ENCODE measurements at places on chromosomes 11 and 22.

- DNase-seq: peak; percentile 15
Observed at GRCh38 chr11:13225038-13226001, 52.3 kb upstream of the BMAL1 start.

DNA sequence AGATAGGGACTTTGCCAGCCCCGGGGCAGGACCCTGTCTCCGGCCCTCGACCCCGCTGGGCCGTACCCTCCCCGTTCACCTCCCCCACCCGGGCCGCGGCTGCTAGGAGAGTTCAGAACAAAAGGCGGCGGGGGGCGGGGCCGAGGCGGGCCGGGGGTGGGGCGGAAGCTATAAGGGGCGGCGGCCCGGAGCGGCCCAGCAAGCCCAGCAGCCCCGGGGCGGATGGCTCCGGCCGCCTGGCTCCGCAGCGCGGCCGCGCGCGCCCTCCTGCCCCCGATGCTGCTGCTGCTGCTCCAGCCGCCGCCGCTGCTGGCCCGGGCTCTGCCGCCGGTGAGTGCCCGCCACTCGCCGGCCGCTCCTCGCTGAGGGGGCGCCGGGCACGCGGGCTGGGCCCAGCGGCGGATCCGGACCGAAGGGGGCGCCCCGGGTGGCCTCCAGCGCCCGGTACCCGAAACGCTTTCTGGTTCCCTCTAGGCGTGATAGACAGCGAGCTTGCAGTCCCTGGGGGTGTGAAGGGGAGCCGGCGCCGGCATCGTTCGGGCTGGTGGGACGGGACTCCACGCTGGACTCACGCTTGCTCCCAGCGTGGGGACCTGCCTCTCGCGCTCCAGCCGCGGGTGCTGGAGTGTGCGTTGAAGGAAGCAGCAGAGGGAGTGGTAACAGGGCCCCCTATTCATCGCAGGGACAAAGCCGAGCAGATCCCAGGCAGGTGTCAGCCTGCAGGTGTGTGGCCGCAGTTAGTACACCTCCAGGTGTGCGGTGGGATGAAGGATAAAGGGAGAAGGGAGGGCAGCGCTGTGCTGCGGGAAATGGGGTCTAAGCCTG lies at the start of gene MMP11:
Gene MMP11, plus strand, starts transcription at position 201 of the 825 bp plus-strand sequence. Its CDS starts 22 bp downstream, at position 223.
- peak; percentile 71 for DNase-seq

GRCh38 chr22:27672721-27673418 lies 128.7 kb downstream of the MN1 start:
- no peak for DNase-seq

GRCh38 chr22:42904050-42904449 lies 47.0 kb upstream of the ARFGAP3 start:
- no peak for DNase-seq

GRCh38 chr11:31805037-31805628 lies 6.0 kb downstream of the PAX6 start:
- no peak for DNase-seq

DNA sequence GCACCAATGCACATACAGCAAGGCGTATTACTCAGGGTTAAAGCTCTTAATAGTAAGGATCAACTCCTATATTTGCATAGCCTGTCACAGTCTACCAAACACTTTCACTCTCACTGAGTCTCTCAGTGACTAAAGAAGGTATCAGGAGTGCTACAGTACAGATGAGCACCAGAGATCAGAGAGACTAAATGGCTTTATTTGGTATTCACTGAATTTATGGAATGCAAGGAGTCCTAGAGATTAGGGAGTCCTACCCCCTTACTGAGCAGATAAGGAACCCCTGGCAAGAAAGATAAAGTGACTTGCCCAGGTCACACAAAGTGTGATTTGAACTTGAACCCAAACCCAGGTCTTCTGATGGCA lies 396.4 kb upstream of the CCDC90B start:
- no peak for DNase-seq

DNA sequence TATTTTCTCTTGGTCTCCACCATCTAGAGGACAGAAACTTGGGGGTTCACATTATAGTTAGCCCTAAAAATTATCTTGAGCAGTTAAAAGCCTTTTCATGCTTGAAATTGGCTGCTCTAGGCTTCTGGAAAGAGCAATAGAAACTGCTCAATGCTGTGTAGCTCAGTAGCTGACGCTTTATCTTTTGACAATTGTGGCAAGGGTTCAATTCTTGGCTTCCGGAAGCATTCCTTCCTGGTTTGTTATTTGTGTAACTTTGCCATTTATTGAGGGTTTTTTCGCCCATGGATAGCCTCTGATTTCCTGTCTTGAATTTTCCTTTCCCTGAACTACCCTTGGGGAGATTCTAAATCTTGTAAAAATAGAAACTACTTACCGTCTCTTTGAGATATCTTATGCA lies 10.3 kb upstream of the OR56A1 start:
- no peak for DNase-seq

DNA sequence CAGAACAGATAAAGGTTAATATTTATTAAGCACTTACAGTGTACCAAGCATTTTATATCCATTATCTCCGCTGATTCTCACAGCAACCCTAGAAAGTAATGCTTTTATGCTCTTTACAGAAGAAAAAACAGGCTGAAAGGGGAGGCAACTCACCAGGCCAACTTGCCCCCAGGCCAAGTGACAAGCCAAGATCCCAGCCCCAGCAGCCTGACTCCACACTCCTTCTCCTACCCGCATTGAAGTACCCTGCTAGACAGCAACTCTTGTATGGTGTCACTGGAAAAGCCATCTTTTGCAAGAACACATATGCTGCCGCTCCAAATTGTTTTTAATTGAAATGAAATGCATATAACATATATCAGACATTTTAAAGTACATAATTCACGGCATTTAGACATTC lies 25.6 kb downstream of the SMCO4 start:
- no peak for DNase-seq

DNA sequence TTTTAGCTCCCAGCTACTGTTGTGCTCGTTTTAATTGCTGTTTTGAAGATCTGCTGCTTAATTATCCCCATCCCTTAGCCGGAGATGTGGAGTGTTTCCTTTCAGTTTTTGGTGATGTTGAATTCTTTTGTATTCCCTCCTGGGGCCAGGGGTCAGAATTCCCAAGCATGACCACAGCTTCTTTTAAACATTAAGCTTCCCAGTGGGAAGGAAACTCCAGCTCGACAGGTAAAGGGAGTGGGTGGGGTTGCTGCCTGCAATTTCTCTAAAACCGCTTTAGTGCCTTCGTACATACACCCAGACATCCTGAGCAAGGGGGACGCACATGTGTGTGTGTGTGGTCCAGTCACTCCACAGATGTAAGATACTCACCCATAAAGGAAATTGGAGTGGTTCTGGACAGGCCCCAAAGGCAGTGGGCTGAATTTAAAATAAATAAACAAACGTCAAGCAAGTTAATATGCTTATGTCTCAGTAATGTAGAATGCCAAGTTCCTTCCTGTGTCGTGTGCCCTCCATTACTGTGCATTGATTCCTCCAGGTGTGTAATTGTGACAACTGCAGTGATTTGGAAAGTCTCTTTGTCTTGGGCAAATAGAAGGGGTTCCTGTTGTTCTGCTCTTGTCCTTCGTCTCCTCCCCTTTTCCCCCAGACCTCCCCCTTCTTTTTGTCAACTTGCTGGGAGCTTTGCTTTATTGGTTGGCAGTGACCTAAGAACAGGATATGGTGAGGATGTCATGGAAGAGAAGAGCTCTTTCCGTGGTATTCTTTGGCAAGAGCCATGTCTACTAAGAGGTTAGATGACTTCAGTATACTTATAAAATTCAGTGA lies 19.2 kb upstream of the ADSL start:
- DNase-seq: no peak

GRCh38 chr22:46058091-46058420 lies 81.1 kb upstream of the WNT7B start:
- no peak for DNase-seq

GRCh38 chr11:73334384-73335203 lies 26.5 kb downstream of the ARHGEF17 start:
- no peak for DNase-seq

DNA sequence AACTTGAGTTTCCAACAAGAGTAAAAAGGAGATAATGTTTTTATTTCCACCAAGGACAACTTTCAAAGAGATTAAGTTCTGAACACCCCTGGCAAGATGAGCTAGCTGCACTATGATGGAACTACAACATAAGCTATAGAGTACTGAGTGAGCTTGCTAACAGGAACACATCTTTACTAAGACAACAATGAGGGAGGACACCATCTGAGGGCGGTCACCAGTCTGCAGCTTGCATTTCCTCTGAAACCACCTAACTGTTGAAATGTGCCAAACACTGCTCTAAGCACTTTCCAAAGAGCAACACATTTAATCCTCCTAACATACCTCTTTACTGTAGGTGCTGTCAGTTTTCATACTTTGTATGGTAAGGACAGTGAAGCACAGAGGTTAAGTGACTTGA lies 68.4 kb downstream of the TCF20 start:
- no peak for DNase-seq

DNA sequence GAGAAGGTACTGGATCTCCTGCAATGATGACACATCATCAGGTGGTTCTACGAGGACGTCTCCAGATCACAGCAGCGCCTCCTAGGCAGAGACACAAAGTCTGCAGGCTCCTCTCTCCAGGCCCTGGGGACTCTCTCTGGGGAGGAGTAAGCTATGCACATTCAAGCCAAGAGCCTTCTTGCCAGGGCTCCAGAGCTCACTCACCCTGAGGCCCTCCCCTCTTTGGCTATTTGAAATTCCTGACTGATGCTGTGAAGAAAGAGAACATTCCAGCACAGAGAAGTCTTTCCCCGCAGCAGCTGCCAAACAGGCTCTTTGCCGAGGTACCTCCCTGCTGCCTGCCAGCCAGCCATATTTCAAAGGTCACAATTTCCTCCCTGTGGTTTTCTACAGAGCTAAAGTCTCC lies 204.9 kb downstream of the CSNK2A3 start:
- DNase-seq: no peak

DNA sequence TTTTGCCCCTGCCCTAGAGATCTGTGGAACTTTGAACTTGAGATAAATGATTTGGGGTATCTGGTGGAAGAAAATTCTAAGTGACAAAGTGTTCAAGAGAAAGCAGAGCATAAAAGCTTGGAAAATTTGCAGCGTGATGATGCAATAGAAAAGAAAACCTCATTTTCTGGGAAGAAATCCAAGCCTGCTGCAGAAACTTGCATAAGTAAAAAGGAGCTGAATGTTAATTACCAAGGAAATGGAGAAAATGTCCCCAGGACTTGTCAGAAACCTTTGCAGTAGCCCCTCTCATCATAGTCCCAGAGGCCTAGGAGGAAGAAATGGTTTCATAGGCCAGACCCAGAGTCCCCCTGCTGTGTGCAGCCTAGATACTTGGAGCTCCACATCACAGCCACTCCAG lies 686.9 kb downstream of the FAM181B start:
- DNase-seq: no peak

DNA sequence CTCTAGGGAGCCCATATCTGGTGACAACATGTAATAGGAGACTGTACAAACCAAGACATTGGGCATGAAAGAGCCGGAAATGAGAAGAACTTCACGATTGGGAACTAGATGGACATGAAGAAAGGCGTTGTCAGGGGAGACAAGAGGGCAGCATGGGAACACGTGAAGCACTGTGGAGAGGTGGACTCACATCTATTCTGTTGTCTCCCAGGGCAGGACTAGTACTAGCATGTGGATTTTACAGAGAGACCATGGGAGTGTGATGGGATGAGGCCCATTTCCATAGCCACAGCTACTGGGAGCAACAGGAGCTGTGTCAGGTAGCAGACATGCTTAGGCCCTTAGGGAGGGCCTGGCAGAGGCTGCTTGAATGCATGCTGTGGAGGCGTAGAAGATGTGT lies 333.9 kb downstream of the OPCML start:
- no peak for DNase-seq

- DNase-seq: no peak
Observed at GRCh38 chr11:95674657-95675358, 114.8 kb downstream of the FAM76B start.

- DNase-seq: no peak
Observed at GRCh38 chr11:83220260-83220659, 26.7 kb downstream of the ANKRD42 start.

- no peak for DNase-seq
Observed at GRCh38 chr11:57815476-57815875, 53.9 kb downstream of the CTNND1 start.

- no peak for DNase-seq
Observed at GRCh38 chr11:131710511-131710910, 340.1 kb downstream of the NTM start.

GRCh38 chr11:6351782-6352382 lies 31.6 kb upstream of the CAVIN3 start:
- DNase-seq: peak; percentile 38

DNA sequence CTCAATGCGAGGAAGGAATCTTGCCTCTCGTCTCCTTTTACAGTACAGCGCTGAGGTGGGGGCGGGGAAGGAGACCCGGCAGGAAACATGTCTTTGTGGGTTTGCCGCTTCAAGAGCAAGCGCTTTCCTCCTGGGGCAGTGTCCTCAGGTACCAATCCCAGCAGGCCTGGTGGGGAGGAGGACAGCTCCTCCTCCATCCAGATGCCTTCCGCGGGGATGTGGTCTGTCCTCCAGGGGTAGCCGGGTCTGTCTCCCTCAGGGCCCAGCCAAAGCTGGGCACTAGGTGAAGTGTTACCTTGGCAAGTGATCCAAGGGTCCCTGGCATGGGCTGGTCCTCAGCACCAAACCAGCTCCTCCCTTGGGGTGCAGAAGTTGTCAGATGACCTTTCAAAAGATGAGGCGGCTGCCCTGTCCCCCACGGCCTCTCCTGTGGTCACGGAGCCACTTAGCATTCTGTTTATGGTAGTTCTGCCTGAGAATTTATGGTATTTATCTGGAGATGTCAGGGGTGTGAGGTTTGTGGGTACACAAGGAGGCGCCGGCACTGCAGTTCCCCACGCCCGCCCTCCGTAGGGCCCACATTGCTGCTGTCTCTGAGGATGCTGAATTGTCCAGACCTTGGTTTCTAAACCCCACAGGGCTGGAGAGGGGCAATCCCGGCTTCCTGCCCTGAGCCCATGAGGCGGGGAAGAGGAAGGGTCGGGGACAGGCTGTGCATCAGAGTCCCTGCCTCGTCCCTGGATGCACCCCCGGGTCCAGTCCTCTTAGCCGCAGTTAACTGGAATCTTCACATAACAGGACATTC lies 93.5 kb upstream of the ANO1 start:
- peak; percentile 43 for DNase-seq

GRCh38 chr22:24178502-24179440 lies 2.5 kb upstream of the SUSD2 start:
- DNase-seq: no peak

GRCh38 chr11:102528618-102529017 lies 1.9 kb downstream of the MMP7 start:
- no peak for DNase-seq

DNA sequence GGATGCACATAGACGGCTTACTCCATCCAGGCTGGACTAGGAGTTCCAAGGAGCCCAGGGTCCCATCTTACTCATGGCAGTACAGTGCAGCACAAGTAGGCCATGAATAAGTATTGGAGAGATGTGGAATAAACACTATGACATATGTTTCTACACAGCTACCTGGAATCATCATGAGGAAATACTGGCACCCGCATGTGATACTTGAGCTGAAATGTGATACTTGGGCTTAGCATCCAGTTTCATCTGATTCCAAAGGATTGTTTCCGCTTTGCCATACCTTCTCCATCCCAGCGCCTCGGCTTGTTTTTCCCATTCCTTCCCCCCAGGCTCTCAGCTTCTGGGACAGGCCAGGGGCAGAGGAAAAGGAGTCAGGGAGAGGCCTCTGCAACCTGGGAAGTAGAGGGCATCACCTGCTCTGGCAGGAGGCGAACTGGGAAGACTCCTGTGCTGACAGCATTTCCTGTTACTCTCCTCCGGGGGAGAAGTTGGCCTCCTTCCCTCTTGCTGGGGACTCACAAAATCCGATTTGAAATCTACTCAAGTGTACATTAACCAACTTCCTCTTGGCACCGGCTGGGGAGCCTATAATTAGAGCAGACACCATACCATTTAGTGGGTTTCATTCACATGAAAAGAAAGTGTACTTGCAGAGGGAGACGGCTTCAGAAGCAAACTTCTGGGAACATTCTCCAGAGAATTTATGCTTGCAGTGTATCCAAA lies 187.8 kb downstream of the MIAT start:
- DNase-seq: no peak
